ENCODE measurements at places on chromosomes 6 and 20.

DNA sequence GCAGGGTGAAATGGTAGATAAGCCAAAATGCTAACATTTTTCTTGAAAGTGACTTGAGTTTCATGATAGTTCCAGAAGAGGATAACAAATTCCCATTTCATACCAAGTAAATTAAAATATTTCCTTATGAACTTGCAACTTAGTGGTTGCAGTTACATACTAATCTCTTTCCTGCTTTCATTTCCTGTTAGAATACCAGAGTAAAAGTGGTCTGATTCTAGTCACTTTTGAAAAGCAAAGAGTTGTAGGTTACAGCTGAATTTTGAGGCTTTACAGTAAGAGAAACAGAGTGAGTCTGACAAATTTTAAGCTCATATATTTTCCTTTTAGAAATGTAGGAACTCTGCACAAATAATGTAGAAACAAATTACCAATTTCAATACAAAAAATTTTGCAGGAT, 117.4 kb downstream of the ZFAND3 start:
- DNase-seq = no peak

GRCh38 chr6:33929575-33930288, 125.9 kb upstream of the MLN start:
- no peak for DNase-seq

DNA sequence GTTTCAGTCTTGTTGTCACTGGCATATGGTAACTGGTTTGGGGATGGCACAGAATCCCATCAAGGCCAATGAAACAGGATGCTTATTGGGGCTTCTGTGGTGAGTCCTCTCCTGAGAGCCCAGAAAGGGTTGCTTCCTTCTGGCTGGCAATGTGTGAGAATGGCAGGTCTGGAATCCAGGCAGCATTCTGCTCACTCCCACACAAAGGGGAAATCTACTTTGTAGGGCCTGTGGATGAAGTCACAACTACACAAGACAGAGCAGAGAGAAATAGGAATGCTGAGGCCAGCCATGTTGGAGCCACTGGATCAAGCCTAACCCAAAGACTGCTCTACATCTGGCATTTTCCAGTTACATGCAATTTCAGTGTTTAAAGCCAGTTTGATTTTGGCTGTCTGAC, 15.7 kb downstream of the PLAGL2 start:
- DNase-seq = no peak

- DNase-seq = no peak
These were observed 63.1 kb downstream of the GMPR start for GRCh38 chr6:16301511-16301910.

DNA sequence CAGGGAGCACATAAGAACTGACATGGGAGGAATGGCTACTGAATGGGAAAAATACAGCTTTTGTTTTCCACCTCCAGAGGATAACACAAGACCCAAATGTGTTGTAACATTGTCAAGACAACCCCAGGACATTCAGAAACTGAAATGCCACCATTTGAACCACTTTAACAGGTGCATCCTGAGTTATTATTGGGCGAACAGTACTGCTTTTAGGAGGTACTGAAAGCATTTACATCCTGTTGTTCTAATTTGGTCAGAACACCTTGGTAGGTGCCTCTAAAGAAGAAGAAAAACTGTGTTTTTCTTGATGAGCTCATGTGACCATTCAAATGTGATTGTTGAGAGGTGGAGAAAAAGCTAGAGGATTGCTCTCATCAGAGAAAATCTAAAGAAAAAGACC, 6.4 kb upstream of the TXNDC5 start:
- no peak for DNase-seq

GRCh38 chr6:43644940-43645612, at the start of gene RSPH9:
Gene RSPH9, plus strand, starts transcription at chr6:43645036. Its CDS starts 63 bp downstream, at chr6:43645099.
- DNase-seq = no peak

- DNase-seq = no peak
These were observed 19.0 kb downstream of the HS3ST5 start for GRCh38 chr6:114323784-114324183.

DNA sequence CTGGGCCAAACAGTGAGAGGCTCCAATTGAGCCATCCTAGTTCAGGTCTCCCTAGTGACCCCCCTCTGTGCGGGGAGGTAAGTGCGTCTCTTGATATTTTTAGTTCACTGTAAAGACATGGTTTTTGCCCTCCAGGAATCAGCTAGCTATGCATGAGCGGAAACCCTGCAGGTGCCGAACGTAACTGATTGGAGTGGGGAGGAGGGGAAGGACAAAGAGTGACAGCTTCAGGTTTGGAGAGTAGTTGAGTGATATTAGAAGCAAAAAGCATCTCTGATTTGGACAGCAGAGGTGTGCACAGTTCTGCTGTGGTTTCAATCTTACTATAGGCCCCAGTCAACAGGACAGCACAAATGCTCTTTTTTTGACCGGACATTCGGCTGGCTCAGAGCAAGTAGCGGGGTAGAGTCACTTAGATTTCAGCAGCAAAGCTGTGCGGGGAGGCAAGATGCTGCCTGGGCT, 31.8 kb downstream of the TBC1D7 start:
- DNase-seq = no peak

DNA sequence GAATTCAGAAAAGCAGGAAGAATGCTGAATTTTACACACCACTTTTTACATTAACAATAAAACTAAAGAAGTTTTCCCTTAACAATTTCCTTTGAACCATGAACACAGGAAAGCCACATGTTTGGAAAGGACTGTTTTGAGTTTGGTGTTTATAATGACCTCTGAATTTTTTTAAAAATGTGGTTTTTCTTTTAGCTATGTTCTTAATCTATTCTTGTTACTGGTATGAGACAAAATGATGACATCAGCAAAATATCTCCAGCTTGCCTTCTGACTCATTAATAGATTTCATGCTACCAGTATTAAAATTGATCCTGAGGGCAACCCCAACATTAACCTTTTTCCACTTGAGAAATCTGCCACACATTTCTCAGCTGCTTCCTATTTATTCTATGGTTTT, 217.5 kb upstream of the THEMIS start:
- no peak for DNase-seq

- no peak for DNase-seq
These were observed 528.3 kb downstream of the CD83 start for GRCh38 chr6:14645841-14646240.

- DNase-seq = no peak
These were observed 55.6 kb upstream of the HLA-A start for GRCh38 chr6:29886701-29887100.
